ENCODE measurements at places on chromosomes 6 and 20.

DNA sequence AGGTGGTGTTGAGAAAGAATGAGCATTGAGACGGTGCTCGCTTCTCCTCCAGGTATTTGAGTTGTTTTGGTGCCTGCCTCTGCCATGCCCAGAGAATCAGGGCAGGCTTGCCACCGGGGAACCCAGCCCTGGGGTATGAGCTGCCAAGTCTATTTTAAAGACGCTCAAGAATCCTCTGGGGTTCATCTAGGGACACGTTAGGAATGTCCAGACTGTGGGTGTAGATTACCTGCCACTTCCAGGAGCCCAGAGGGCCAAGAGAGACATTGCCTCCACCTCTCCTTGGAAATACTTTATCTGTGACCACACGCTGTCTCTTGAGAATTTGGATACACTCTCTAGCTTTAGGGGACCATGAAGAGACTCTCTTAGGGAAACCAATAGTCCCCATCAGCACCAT, 28.3 kb downstream of the SAYSD1 start:
- no peak for DNase-seq

DNA sequence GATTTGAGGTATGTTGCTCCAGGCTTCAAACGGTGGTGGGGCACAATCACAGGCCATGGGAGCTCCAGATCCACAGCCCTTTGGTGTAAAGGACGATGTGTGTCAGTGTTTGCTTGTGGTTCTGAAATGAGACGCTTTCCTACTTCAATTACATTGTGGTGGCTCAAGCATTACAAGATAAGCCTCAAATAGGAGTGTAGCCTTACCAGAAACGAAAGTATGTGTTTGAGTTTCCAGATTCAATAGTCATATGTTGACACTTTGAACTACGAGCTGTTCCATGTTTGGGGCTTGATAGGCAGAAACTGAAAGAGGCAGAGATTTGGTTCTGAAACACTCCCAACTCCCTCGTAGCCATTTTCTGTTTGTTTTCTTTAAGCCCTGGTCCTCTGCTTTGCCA, 187.1 kb downstream of the MYLK4 start:
- DNase-seq, result no peak

DNA sequence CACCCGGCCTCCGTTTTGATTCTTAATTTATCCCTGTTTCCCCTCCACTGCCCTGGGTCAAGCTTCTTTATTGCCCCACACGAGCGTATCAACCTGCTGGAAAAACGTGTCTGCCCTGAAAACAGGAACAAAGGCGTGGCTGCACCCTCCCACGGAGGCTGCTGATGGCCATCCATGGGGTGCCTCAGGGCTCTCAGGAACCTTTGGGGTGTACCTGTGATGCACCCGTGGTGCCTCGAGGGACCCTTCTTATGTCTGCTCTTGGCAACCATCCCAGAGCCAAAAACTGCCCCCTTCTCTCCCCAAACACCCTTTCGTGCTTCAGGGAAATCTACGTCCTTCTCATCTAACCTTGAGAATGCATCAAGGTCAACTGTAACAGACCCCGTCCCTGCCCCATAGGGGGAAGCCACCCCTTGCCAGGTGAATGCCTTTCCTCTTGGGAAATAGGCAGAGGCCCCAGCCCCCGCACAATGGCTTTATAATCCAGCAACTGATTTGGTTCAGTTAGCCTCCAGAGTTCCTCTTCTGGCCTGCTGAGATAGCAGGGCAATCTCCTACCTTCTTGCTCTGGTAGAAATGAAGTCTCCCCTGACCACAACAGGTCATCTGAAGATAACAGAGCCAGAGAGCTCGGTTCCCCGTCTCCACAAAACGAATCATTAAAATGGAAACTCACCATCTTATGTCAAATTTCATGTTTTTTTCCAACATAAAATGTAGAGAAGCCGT, 29.4 kb downstream of the PSMG4 start:
- DNase-seq, result no peak

DNA sequence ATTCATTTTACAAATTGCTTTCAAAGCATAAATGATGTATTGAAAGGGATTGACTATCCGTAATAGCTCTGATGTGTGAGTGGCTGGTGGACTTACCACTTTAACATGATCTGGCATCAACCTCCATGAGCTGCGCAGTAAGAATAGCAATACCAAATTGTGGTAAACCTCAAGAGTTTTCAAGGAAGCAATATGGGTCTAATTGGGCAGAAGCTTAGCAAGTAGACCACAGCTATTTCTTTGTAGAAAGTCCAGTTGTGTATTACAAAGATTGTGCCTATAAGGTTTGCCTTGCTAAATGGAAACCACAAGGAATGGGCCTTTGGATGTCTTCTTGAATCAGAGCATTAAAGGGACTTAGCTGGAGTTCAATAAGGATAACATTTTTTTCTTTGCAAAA, 736.6 kb downstream of the KIF16B start:
- no peak for DNase-seq

- DNase-seq, result no peak
Measured at GRCh38 chr6:149284904-149285303, 32.6 kb upstream of the TAB2 start.

- no peak for DNase-seq
Measured at GRCh38 chr6:169022079-169022478, 231.6 kb downstream of the THBS2 start.

All from CD4-positive, alpha-beta T cell treated with Interleukin-6 at 100 ng/mL for 8 hours (primary cell).